Tongue (tissue), 3 donors: ENCODE measurements at places on chromosomes 6 and 20. TPM values are rescaled to one million over a fixed set of nuclear protein-coding genes. Genes with fewer than 3 reads are reported as not detected.

The TBC1D32 gene
- total RNA-seq: 32.9 TPM

The B3GAT2 gene
- under 0.01 TPM for total RNA-seq

The ARFGEF2 gene
- total RNA-seq: 83.8 TPM

The UNC5CL gene
- 3.0 TPM for total RNA-seq

The ELOVL2 gene
- total RNA-seq: 1.4 TPM

The NKAPL gene
- total RNA-seq: 0.62 TPM

The GHRH gene
- not detected for total RNA-seq

The KIF6 gene
- total RNA-seq: 2.4 TPM

The POU5F1 gene
- 7.5 TPM for total RNA-seq

The ADGRB3 gene
- 6.1 TPM for total RNA-seq

The ANGPT4 gene
- total RNA-seq: not detected

The GGTLC1 gene
- not detected for total RNA-seq

The MBOAT1 gene
- total RNA-seq: 9.3 TPM

The TNFAIP3 gene
- 19.9 TPM for total RNA-seq

The PKIG gene
- total RNA-seq: 42.5 TPM

The PMEPA1 gene
- 12.1 TPM for total RNA-seq

The ADGB gene
- 0.10 TPM for total RNA-seq

The BTN1A1 gene
- total RNA-seq: not detected
